LoVo (cell line): ENCODE measurements at places on chromosomes 2 and 18.

DNA sequence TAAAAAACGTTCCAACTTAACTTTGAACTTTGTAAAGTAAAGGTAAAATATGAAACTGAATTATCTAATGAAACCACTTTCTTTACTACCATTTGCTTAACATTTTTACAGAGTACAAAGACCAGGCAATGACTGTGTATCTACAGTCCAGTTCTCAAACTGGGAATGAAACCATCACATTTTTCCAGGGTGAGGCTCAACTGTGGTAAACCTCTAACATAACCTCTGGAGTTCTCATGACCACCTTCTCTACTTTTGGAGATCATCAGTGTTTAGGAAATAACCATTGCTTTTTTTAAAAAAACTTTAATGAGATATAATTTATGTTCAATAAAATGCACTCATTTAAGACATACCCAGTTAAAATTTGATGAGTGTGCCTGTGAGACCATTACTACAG lies 223.5 kb downstream of the RNF152 start:
- DNase-seq: no peak

- DNase-seq: no peak
Measured at GRCh38 chr2:3575534-3576262, 638 bp downstream of the RPS7 start.

GRCh38 chr2:22329211-22330154 lies 1055.5 kb upstream of the KLHL29 start:
- DNase-seq: no peak

DNA sequence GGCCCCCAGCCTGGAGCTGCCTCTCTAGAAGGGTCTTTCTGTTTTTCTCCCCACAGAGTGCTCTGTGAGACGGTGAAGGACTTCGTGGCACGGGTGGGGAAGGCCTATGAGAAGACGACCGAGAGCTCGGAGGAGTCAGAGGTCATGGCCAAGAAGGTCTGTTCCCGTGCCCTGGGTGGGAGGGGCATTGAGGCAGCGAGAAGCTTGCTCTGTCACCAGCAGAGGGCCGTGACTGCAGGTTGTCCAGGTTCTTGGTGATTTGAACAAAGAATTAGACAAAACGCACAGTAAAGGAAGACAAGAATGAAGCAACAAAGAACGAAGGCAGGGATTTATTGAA lies 93.9 kb downstream of the DGKD start:
- no peak for DNase-seq

- DNase-seq: no peak
Measured at GRCh38 chr2:211405036-211405435, 848.6 kb downstream of the CPS1 start.

DNA sequence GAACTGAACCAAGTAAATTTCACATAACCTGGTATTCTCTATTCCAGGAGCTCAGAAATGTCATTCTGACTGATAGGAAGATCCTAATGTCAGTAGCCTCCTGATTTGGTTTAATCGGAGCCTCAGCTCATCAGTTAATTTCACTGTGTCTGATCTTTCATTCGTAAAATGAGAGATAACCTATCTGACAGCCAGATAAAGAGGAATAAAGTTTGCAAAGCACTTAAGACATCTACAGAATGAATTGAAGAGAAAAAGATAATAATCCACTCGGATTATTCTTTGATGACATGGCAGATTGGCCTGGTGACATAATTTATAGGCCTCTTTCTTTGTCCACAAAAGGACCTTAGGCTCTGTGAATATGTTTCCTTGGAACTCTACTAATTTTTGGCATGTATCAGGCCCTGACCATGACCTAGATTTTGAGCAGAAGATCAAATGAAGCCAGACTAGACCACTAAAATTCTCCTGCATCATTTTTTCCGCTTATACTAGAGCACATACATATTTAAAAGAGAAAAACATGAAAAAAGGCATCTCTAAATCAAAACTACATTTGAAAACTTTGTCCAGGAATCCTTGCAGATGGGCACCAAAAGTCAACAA lies 312.4 kb downstream of the MTX2 start:
- no peak for DNase-seq

- no peak for DNase-seq
Measured at GRCh38 chr2:201308914-201309313, 48.2 kb downstream of the FLACC1 start.

GRCh38 chr2:70374616-70375015 lies 72.7 kb upstream of the FAM136A start:
- no peak for DNase-seq

GRCh38 chr2:235640926-235641723 lies 147.3 kb downstream of the AGAP1 start:
- DNase-seq: no peak

DNA sequence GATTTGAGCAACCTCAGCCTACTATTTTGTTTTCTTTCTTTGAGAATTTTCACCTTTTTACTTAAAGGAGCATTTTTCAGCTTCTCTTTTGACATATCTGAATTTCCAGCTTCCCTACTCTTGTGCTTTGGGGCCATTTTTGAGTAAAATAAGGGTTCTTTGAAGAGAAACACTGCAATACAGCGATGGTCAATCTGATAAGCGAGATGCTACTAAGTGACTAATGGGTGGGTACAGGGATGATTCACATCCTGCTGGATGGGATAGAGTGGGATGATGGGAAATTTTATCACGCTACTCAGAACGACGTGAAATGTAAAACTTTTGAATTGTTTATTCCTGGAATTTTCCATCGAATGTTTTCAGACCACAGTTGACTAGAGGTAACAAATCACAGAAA lies 211.5 kb downstream of the TMEM247 start:
- DNase-seq: peak; percentile 15

- DNase-seq: no peak
Measured at GRCh38 chr2:136399667-136400289, 281.8 kb upstream of the CXCR4 start.

DNA sequence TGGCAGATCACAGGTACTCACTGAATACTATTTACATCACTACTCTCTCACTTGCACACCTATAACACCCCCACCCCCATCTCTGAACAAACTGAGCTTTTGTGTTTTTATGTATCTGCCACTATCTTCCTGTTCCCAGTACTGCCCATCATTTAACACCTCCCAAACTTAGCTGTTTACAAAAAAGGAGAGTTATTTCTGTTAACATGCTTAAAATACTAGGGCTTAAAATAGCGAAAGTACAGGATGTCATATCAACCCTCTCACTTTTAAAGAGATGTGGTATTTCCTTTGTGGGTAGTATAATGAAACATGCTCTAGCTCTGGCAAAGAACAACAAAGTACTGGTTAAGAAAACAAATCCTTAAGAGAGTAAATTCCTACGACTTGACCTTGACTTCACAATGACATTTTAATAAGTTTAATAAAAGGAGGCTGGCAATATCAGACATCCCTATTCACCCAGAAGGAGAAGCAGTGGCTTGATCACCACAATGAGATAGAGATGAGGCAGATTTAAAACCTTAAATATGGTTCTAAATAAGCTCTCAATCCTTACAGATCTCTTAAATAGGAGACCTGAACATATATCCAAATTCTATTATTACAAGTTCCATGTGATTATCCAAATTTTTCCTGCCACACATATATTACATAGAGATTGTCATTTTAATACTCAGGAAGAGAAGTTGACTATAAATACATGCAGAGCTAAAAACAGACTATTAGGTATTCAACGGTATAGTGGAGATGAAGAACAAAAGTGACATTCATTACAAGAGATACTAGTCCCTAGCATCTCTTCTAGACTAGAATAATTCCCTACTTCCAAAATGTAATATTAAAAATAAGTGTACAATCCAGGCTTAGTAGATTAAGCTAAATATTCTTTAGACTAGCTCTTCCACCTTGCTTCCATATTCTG lies 36.9 kb downstream of the TRAK2 start:
- DNase-seq: no peak

DNA sequence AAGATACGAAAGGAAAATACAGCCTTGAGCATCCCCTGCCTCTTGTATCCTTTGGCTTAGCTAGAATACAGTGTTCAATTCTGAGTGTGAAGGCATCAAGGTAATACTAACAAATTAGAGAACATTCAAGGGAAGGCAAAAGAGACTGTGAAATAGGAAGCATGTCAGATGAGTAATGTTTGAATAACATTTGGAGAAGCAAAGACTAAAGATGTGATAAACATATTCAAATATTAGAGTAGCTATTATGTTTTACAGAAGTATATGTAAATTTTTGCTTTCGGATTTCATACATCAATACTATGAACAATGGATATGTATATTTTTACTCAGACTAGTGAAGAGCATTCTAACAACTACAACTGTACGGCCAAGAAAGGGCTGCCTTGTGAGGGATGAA lies 161.7 kb upstream of the FN1 start:
- DNase-seq: no peak

DNA sequence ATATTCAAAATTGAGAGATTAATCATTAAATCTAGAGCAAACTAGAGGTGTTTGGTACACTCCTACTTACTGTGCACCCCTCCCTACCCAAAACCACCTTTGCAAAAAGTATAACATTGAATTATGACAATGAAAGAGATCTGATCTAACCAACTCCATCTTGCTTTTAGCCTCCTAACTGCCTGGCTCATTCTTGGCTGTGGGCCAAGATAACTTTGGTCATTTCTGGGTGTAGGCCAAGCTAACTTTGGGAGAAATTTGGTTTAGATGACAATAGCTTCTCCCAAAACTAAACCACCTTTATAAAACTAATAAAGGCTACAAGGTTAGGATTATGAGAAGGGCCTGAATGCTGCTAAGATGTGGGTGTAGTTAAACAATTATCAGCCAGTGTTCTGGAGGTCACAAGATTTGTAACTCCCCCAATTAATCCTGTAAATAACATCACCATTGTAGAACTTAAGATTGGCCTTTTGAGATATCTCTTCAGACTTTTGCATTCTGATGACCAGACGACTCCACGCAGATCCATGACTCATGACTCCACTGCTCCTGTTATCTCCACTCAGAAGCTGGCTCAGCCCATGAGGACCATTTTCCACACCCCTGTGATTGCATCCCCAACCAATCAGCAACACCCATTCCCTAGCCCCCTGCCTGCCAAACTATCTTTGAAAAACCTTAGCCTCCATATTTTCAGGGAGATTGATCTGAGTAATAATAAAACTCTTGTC lies 160.2 kb downstream of the FBXO15 start:
- no peak for DNase-seq

- DNase-seq: no peak
Measured at GRCh38 chr2:192347542-192347941, 152.8 kb upstream of the TMEFF2 start.

GRCh38 chr18:10454681-10455557 lies 484 bp downstream of the APCDD1 start:
- peak; percentile 3 for DNase-seq

DNA sequence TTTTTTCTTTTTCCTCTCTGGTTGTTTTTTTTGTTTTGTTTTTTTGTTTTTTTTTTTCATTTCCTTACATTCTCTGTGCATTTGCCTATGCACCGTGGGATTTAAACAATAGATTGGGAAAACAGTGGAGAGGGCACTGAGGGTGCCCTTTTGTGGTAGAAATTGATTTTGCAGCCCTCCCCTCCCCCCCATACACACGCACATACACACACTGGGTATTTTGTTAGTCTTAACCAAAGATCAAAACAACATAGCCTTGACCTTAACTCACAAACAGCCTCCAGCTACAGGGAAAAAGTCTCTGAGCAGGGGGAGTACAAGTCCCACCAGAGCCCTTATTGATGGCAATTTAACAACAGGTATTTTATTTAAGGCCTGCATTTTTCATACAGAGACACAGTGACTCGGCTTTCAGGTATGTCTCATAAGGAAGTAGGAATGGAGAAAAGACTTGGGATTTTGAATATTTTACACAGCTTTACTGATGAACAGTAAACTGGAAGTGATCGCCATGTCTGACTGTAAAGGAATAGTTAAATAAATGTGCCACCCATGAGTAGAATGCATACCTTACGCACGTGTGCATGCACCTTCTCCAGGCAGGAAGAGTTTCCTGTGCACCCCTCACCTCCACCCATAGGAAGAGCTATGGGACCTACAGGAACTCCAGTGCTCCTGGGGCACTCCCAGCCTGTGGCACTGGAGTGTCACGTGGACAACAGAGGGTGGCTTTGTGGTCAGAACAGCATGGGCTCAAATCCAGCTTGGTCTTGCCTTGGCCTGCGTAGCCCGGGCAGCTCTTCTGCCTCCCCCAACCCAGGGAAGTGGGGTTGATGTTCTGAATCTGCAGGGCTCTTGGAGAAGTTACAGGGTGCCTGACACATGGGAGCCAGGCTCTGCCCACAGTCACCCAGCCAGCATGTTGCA lies 266.4 kb downstream of the ANAPC1 start:
- DNase-seq: peak; percentile 49

- DNase-seq: peak; percentile 22
Measured at GRCh38 chr2:43605079-43605655, 9.3 kb upstream of the THADA start.

DNA sequence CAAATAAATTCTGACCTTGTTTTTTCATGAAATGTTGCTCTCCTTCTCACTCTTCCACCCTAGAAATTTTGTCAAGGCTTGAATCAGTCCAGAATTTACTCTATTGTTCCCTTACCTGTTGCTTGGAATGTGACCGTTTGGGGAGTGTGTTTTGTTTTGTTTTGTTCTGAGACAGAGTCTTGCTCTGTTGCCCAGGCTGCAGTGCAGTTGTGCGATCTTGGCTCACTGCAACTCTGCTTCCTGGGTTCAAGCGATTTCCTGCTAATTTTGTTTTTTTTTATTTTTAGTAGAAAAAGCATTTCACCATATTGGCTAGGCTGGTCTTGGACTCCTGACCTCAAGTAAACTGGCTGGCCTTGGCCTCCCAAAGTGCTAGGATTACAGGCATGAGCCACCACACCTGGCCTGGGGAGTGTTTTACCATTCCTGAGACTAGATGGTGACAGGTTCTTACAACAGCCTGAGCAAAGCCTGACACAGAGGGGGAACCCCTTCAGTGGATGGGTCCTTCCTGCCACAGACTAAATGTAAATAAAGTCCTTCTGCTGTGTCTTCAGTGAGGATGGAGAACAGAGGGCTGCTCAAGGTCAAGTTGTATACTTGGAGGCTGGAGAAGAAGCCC lies 52.0 kb downstream of the HAUS1 start:
- no peak for DNase-seq

- DNase-seq: no peak
Measured at GRCh38 chr2:147663153-147663961, 181.5 kb upstream of the ACVR2A start.

DNA sequence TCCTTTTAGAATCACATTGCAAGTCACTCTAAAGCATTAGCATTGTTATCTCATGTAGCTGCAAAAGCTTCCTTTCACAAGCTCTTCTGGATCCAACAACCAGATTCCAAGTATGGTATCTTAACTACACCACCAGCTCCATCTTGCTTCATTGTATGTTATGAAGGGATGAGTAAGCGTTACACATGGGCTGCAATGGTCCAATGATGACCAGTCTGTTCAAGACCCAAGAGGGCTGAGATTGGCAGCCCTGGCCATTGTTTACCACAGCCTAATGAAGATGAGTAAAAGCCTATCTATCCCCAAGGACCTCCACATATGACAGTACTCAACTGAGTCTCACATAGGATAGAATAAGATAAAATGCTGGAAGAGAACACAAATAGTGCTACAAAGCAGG lies 6.3 kb downstream of the CFLAR start:
- no peak for DNase-seq
